ENCODE measurements at places on chromosomes 3 and 15.
A peak's percentile ranks its signal among the peaks of the same experiment; 100 is the strongest.

- no peak for DNase-seq
Observed at GRCh38 chr3:72485641-72486040, 362.6 kb downstream of the SHQ1 start.

- no peak for DNase-seq
Observed at GRCh38 chr3:49845694-49846093, 10.7 kb downstream of the TRAIP start.

- DNase-seq = no peak
Observed at GRCh38 chr3:63611382-63611781, 41.1 kb upstream of the SNTN start.

DNA sequence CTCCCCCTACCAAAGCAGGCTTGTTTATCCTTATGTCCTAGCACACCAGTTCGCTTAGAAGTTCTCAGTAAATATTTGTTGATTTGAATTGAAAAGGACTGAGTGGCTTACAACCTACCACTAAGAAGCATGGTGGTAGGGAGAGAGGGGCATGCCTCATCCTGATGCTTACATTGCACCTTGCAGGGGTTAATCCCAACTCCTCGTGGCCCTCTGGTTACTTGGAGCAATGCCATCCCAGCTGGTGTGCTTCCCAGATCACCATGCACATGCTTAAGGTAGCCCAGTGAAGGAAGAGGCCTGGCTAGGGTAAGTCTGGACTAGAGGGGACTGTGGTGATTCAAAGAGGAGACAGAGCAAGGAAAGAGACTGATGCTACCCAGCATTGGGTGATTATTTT, 253.3 kb downstream of the CLSTN2 start:
- DNase-seq = peak; percentile 35

DNA sequence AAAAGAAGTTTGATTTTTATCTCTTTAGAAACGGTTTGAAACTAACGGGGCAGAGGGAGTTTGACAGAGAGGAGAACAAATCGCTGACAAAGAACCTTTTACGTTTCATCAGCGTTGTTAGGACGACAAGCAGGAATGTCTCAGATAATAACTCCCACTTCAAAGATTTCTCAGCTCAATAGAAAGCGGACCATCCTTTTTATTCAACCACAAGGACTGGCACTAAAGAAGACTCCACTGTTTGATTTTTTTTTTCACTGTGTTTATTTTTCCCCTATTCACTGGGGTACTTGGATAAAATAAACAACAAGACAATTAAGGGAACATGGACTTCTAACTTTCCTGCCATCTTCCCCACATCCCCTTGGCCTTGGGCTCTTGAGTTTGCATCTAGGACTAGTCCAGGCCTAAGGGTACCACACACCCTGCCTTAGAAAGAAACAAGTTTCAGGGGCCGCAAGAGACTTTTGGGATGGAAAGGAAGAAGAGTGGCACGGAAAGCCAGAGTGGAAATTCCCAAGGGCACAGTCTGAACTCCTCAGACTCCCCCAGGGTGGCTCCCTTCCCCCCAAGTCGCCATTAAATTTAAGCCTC, 19.0 kb downstream of the ZIC4 start:
- no peak for DNase-seq

- DNase-seq = no peak
Observed at GRCh38 chr15:63283126-63283525, 5.7 kb downstream of the APH1B start.

GRCh38 chr3:126125341-126125740, 41.4 kb upstream of the SLC41A3 start:
- no peak for DNase-seq

DNA sequence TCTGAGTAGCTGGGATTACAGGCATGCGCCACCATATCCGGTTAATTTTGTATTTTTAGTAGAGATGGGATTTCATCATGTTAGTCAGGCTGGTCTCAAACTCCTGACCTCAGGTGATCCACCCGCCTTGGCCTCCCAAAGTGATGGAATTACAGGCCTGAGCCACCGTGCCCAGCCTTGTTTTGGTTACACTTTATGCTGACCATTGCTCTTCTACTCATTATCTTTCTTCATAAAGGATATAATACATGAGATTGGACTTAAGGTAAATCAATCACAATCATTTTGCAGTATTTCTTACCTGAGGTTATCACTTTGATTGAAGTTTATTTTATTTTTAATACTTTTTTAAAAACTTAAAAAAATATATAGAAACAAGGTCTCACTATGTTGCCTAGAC, 2.2 kb upstream of the LEO1 start:
- no peak for DNase-seq

GRCh38 chr3:173395412-173396181, 1.9 kb upstream of the NLGN1 start:
- DNase-seq = peak; percentile 98

DNA sequence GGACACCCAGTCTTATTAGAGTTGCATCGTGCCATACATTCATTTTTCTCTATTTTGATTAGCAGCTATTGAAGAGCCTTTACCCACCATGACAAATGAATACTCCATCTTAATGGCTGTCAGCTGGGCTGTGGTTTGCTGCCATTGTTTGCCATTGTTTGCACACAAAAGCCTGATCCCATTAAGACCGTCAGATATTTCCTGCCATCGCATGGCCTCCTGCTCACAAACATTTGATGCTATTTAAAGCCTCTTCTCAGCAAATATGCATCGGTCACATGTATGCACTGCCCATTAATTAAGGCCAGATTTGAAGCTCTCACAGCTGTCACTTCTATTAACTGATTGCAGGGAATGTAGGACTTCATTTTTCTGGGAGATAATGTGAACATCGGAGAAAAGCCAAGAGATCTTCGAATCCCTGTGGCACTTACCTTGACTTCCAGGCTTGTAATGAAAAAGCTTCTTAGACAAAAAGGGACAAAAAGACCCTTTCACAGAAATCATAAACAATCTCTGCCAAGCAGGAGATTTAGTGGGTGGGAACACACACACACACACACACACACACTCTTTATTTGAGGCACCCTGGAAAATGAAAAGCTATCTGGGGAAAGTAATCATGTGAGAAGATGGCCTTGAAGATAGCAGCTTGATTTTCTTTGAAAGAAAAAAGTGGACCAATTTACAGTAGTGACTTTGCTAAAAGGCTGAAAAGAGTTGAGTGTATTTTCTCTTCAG, 175.4 kb upstream of the NR2E3 start:
- peak; percentile 89 for DNase-seq

GRCh38 chr3:47836986-47837385, 34.0 kb downstream of the DHX30 start:
- DNase-seq = no peak

GRCh38 chr3:38837358-38837757, 21.3 kb upstream of the SCN10A start:
- DNase-seq = no peak

DNA sequence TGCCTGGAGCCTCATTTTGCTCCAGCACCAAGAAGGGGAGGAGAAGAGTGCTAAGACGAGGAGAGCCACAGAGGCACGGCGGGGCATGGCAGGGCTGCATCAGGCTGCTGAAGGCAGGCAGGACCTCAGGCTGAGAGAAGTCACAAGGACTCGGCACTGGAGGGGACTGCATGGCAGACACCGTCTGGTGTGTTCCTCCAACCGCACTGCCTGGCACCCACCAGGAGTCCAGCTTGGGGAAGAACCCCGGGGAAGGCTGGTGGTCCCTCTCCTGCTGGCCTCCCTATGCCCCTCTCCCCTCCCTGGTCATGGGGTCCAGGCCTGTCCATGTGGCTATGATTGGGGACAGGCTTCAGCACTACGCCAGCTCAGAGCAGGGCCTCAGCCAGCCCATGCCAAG, 153.2 kb upstream of the MEF2A start:
- DNase-seq = no peak

DNA sequence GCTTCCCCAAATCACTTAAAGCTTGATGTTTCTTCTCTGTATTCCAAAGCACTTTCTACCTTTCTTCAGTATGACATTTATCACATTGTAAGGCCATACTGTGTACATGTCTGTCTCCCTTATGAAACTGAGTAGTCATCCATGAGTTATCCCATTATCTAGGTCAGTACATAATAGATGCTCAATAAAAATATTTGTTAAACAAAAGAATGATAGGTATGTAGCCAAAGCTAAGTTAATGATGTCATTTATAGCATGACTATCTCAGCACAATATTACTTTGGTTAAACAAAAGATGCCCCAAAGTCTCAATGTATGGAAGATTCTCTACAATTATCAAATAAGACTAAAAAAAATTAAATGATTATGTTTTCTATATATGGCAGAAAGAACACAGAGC, 3.1 kb upstream of the TMCO5A start:
- no peak for DNase-seq

DNA sequence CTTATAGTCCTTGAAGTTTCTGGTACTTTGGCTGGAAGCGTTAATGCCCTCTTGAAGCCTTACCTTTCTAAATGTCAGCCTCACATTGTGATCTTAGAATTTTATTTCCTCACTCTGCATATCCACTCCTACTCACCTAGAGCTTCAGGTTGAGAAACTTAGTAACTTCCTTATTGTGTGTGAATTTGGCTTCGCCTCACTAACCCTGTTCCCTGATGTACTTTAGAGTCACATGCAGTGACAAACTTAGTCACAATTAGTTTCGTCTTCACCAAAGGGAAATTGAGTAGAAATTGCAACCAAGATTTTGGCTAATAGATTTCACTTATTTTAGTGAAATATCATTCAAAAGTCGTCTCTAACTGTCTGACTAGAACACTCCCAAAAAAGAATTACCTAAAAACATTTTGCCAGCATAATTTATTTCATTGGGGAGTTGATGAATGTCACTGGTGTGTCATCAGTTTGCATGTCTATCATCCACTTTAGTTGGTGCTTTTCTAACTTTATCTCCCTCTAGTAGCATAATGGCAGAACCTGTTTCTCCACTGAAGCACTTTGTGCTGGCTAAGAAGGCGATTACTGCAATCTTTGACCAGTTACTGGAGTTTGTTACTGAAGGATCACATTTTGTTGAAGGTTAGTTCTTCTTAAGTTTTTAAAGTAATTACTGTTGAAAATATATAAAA, 960 bp downstream of the MFN1 start:
- DNase-seq = no peak

DNA sequence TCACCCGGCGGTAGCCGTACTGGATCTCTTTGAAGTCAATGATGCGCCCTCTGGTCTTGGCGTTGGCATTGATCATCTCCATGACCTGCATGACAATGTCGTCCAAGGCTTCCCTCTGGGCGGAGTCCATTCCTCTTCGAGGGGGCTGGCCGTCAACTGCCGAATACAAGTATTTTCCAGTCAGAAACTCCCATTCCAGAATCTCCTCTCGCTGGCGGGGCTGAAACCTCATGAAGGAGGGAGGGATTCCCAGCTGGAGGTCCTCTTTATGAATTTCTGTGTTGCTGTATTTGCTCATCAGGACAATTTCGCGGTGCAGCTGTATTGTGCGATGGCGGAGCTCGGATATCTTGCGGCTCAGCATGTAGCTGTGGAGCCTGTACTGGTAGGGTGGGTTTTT, 73.4 kb downstream of the CHSY1 start:
- DNase-seq = no peak

DNA sequence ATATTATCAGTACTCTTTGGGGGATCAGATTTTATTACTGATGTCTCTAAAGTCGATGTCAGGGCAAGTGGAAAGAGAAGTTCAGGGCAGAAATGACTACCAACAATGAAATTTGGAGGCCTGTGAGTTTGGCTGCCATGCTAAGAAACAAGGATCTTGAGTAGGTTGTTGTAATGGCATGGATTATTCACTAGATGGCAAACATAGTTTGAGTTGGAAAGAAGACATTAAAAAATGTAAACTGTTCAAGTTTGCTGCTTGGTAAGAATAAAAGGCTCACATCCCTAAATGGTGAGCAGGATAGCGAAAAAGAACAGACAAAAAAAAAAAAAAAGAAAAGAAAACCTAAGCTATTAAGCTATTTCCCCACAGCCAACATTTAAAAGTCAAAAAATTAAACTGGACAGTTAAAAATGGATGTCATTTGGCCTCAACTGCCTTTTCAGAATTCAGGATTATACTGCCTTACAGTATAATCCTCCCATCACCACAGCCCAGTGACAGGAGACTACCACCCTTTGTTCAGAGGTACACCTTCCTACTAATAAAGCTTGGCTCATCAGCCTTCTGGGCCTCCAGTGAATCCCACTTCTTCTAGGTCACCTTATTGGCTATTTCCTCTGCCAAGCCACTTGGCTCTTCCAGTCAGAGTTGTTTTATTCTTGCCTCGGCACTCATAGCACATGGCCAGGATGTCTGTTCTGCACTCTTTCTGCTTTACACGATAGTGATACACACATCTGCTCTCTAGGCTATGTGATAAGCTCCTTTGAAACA, 163.7 kb downstream of the PLD1 start:
- peak; percentile 54 for DNase-seq

- DNase-seq = no peak
Observed at GRCh38 chr15:101148881-101149664, 102.8 kb downstream of the CHSY1 start.

DNA sequence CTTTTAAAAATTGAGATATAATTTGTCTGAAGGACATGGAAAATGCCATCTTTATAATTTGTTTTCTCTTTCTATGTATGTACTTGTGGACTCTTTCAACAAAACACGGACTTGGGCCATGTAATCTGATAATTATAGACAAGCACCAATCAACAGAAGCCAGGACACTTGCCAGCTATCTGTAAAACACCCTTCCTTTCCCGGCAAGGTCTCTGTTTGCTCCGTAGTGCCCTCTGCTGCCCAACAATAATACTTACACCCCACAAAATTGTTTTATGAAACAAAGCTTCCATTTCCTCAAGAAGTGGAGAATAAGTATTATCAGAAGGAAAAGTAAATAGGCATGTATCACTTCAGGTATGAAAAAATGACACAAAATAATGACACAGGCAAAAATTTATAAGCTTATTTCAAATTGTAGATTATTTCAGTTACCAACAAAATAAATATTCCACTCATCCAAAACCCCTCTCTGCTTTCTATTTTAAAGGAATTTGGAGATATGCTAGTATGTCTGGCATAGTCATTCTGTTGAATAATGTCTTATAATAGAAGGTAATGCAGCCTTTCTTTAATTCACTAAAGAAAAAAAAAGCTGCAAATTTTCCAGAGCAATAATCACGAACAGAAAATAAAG, 32.8 kb downstream of the MYH15 start:
- DNase-seq = peak; percentile 92

DNA sequence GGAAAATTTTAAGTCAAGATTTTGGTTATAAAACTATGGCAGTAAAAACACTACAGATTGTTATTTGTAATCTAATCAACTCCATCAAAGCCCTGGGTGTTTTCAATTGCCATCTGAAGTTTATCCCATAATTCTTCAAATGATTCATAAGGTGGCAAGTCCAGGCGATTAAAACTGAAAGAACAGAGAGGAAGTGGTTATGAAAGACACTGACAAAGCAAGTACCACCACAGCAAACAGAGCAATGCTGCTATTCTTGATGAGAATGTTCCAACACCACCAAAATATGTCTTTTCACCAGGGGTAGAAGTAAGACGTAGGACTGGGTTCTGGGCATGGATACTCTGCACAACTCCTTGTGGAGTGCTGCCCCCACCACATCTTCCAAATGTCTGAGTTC, 86.9 kb upstream of the PRTG start:
- DNase-seq = no peak

DNA sequence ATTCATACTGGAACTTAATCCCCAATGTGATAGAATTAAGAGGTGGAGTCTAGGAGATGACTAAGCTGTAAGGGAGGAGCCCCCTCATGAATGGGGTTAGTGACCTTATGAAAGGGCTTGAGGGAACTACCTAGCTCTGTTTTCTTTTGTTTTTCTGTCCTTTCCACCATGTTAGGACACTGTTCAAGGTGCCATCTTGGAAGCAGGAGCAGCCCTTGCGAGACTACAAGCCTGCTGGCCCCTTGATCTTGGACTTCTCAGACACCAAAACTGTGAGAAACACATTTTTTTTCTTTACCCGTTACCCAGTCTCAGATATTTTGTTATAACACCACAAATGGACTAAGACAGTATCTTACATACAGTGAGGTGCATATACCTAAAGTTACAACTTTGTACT, 26.5 kb downstream of the GOLGA6A start:
- DNase-seq = no peak
